Stimulated activated CD8-positive, alpha-beta memory T cell treated with anti-CD3 and anti-CD28 coated beads, Interleukin-15, amount 100 ng/mL, for 48 hours (primary cell): ENCODE measurements at places on chromosomes 2 and 18.

DNA sequence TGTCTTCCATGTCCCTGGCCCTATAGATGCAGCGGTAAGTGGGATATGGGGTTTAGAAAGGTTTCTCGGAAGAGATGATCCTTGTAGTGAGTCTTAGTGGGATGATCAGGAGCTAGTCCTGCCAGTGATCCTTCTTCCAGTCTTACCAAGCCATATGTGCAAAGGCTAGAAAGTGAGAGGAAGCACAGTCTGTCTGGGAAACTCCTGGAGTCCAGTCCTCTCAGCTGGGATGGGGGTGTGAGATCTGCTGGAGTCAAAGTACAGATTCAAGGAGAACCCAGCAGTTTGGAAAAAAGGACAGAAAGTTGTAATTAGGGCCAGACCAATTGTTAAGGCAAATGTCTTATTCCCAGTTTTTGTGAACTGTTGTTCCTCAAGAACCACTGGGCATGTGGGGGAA lies 83.3 kb downstream of the LIMS1 start:
- no peak for DNase-seq

DNA sequence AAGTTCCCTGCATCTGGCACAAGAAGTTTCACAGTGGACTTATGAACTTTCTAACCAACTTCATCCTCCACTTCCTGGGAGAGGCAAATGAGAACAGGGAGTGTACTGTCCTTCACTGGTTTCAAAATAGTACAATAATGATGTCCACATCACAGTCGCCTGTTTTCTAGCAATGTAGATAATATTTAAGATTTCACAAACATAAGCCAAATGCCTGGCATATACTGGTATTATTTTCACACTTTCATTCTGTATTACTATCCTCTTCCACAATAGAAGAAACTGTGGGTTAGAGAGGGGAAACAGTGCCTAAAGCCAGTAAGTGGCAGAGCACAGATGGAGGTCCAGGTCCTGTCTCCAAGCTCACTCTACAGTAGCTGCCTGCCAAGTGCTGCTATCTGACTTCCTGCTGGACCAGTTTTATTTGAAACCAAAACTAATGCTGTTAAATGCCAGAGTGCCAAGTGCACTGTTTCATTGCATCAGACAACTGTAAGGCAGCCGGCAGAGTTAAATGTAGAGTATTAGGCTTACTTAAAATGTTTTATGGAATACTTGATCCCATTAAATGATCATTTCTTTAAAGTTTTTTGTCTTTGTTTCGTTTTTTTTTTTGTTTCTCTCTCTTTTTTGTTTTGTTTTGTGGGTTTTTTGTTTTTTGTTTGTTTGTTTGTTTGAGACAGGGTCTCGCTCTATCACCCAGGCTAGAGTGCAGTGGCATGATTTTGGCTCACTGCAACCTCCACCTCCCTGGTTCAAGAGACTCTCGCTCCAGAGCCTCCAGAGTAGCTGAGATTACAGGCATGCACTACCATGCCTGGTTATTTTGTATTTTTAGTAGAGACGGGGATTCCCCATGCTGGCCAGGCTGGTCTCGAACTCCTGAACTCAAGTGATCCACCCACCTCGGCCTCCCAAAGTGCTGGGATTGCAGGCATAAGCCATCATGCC lies 15.1 kb downstream of the COBLL1 start:
- no peak for DNase-seq

- no peak for DNase-seq
Observed at GRCh38 chr2:3051266-3051665, 326.4 kb downstream of the EIPR1 start.

- no peak for DNase-seq
Observed at GRCh38 chr18:68445668-68446426, 269.1 kb downstream of the TMX3 start.

- no peak for DNase-seq
Observed at GRCh38 chr2:46706264-46706983, 209.2 kb downstream of the MCFD2 start.

- no peak for DNase-seq
Observed at GRCh38 chr2:105595536-105595935, 149.2 kb upstream of the NCK2 start.

GRCh38 chr2:231034291-231034882 lies 2.9 kb upstream of the C2orf72 start:
- no peak for DNase-seq

GRCh38 chr2:66382091-66382490 lies 52.8 kb upstream of the MEIS1 start:
- DNase-seq = no peak

DNA sequence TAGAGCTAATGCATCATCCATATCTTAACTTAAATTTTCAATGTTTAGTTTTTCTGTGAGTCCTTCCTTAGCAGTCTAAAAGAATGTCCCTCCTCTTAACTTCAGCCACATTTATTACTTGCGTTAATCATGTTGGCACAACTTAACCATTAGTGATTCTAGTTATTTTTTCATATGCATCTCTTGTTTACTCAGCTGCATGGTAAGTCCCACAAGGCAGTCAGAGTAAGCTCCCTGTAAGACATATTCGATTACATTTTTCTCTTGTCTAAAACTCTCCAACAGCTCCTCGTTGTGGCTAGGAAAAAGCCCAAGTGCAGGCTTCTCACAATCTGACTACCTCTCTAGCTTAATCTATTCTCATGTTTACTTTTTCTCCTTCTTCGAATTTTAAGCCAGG lies 2045.3 kb upstream of the PIK3C3 start:
- no peak for DNase-seq
